Fibroblast of the aortic adventitia (primary cell): ENCODE measurements at places on chromosomes 3 and 15.

GRCh38 chr3:176840641-176841286, 356.5 kb downstream of the TBL1XR1 start:
- DNase-seq: no peak

- no peak for DNase-seq
Measured at GRCh38 chr3:58345457-58345856, 12.8 kb downstream of the PXK start.

- DNase-seq: peak; percentile 79
Measured at GRCh38 chr3:169237201-169237600, 426.3 kb downstream of the MECOM start.

DNA sequence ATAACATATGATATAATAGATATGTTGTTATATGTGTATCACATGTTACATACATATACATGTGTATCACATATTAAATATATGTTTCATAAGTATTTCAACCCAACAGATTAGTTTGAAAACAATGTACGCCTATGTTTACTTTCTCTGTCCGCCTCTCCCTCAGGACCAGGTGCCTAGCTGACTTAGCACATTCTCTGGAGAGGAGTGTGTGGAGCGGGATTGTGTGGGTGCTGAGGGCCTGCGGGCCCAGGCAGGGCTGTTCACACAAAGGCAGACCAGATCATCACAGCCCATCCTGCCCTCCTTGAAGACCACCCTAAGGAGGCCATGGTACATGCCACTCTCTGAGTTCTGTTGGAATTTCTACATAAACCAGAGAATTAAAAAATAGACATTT, 81.0 kb downstream of the PLXNA1 start:
- no peak for DNase-seq

GRCh38 chr3:50124800-50125178, 30.3 kb upstream of the SEMA3F start:
- no peak for DNase-seq

DNA sequence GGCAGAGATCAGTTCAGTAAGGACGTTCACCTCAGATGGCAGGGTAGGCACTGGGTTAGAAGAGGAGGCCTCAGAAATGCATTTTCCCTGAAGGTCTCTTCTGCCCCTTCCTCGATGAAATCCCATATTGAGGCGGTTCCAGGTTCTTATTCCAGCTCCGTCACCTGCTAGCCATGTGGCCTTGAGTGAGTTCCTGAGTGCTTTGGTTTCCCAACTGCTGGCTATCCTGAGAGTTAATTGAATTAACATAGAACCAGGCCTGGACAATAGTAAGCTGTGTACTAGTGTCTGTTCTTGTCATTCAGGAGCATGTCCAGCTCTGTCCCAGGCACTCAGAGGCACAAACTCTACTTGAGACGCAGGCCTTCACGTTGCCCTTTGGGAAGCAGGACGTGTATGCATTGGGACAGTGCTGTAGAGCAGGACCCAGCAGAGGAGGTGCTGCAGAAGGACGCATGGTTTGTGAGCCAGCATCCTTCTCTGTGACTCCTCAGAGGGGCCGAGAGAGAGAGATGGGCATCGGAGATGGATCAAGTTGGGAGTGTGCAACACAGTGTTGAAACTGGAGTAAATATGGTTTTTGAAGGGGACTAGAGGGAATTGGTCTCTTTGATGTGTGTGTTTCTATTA, 114.2 kb downstream of the ASB7 start:
- DNase-seq: no peak

DNA sequence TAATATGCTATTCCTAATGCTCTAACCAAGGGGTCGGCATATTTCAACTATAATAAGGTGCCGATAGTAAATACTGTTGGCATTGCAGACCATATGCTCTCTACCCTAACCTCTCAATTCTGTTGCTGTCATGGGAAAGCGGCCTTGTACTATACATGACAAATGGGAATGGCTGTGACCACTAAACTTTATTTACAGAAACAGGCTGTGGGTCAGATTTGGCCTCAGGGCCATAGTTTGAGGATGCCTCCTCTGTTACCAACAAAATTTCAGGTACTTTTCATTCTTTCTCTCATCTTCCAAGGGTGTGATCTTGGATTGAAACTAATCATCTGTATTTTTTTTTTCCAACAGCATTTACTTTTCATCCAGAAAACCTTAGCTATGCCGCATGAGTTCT, 242.0 kb downstream of the MAGI1 start:
- DNase-seq: no peak

DNA sequence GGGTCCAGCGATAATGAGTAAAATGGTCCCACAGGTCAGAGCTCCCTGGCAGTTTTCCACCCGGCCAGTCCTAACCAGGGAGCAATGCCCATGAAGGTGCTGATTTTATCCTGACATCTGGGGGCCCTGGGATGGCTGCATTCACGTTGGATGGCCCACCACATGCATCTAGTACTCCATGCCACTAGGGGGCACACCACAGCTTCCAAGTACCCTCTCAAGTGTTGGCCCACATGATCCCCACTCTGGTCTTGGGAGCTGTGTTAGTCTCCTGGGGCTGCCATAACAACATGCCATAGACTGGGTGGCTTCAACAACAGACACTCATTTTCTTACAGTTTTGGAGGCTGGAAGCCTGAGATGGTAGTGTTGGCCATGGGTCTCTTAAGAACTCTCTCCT, 225.5 kb downstream of the SLCO3A1 start:
- no peak for DNase-seq

DNA sequence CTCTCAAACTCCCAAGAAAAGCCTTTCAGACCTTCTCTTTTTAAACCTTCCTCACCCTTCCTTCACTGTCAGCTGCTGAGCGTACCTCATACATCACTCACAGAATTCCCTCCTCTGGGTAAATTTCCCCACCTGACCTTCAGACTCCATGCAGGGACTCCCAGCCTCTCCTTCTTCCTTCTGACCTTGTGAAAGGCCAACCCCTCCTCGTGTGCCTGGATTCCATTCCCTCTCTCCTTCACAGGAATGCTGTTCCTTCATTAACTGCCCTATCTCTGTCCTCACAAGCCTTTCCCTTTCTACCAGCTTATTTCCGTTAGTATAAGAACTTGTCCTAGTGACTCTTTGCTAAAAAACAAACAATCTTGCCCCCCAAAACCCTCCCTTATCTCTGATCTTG, 69.7 kb upstream of the MME start:
- no peak for DNase-seq

DNA sequence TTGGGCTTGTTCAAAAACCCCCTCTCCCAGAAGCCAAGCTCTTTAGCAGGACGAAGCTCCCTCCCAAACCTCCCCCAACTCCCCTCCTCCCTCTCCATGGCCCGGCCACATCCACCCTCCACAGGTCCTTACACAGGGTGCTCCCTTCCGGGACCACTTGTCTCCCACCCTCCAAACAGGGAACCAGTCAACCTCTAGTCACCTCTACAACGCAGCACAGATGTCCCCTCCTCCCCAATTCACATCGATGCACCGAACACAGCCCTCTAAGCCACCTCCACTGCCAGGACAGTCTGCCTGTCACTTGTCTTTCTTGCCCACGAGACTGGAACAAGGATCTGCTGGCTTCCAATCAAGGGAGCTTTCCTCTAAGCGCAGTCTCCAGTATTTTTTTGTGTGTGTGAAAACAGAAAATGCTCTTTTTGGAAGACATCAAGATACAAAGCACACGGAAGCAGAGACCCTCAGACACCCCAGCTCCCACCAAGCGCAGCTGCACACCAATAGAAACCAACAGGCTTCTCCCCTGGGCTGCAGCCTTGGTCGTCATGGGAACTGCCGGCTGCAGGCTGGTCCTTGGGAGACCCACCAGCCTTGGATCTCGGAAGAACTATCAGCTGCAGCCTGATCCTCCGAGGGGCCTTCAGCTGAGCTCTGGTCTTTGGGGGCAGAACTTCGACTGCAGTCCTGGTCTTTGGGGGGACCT, 26.5 kb downstream of the IQSEC1 start:
- no peak for DNase-seq

- no peak for DNase-seq
Measured at GRCh38 chr15:37246065-37246464, 145.7 kb upstream of the MEIS2 start.

GRCh38 chr3:113927556-113927955, 20.3 kb upstream of the ZDHHC23 start:
- DNase-seq: no peak

- no peak for DNase-seq
Measured at GRCh38 chr3:53191836-53192480, 30.9 kb downstream of the PRKCD start.

DNA sequence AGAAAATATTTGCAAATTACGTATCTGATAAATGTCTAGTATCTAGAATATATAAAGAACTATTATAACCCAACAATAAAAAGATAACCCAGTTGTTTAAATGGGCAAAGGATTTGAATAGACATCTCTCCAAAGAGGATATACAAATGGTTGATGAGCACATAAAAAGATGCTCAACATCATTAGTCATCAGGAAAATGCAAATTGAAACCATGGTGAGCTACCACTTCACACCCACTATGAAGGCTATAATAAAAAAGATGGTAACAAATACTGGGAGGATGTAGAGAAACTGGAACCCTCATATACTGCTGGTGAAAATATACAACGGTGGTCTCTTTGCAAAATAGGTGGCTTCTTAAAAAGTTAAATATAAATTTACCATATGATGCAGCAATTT, 28.0 kb downstream of the RAD51 start:
- no peak for DNase-seq

DNA sequence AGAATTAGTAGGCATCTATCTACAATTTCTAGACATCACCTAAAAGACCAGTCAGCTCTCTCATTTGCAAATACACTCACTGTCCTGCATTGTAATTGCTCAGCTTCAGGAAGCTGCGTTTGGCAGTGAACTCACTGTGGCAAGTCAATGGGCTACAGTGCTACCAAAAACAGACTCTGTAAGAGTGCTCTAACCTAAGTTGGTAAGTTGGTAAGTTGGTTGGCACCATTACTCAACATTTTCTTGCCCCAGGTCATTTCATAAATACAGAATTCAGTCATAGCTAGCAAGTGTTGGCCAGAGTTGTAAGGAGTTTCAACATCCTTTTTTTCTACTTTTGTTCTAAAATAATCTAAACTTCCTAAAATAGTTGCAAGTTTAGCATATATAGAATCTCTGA, 466.3 kb downstream of the NAALADL2 start:
- DNase-seq: no peak

DNA sequence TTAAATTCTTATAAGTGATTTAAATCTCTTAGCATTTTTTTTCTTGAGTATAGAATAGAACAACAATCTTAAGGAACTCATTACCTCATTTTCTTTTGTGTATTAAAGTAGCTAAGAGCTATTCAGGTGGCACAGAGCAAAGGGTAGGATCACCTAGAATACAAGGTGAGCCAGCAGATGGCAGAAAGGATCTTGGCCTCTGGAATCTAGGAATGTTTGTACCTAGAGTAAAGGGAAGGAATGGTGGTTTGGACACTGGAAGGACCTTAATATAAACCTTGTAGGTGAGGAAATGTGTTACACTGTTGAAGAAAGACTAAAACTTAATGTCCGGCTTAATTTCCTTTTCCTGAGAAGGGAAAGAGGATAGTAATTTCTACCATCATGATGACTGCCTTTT, 89.0 kb downstream of the GHSR start:
- no peak for DNase-seq

GRCh38 chr15:34610354-34610753, 26.9 kb upstream of the GOLGA8B start:
- DNase-seq: peak; percentile 5

- DNase-seq: no peak
Measured at GRCh38 chr3:2578560-2578959, 479.9 kb downstream of the CNTN4 start.

- DNase-seq: no peak
Measured at GRCh38 chr3:149701206-149701976, 43.6 kb upstream of the WWTR1 start.

- no peak for DNase-seq
Measured at GRCh38 chr15:41480396-41481140, 13.1 kb upstream of the ITPKA start.
